ENCODE measurements at places on chromosomes 4 and X. TPM values are rescaled to one million over a fixed set of nuclear protein-coding genes. Genes with fewer than 3 reads are reported as not detected.

The PNMA3 gene
- total RNA-seq, result 1.9 TPM

- no peaks in the 10 kb centered on the region for H3K4me1 ChIP-seq
- H3K36me3 ChIP-seq, result no peaks in the 10 kb centered on the region
- no peak overlapping the region for H3K4me3 ChIP-seq
- no peaks in the 10 kb centered on the region for H3K27me3 ChIP-seq
Measured at GRCh38 chr4:139584013-139584412, 28.0 kb upstream of the SETD7 start.

The MAPK10 gene
- total RNA-seq, result 65.4 TPM

DNA sequence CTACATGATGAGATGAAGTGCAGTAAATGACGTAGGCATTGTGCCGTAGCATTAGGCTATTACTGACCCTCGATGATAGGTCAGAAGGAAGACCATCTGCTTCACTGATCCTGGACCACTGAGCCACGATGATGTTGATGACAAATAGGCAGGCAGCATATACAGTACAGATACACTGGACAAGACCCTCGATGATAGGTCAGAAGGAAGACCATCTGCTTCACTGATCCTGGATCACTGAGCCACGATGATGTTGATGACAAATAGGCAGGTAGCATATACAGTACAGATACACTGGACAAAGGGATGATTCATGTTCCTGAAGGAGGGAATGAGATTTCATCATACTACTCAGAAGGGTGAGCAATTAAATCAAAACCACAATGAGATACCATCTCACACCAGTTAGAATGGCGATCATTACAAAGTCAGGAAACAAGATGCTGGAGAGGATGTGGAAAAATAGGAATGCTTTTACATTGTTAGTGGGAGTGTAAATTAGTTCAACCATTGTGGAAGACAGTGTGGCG is 50.9 kb downstream of the BEND4 start:
- no peaks in the 10 kb centered on the region for H3K4me1 ChIP-seq
- DNase-seq, result no peak
- no peak overlapping the region for H3K27ac ChIP-seq
- no peaks in the 10 kb centered on the region for H3K27me3 ChIP-seq

The ACE2 gene
- total RNA-seq, result 14.6 TPM

DNA sequence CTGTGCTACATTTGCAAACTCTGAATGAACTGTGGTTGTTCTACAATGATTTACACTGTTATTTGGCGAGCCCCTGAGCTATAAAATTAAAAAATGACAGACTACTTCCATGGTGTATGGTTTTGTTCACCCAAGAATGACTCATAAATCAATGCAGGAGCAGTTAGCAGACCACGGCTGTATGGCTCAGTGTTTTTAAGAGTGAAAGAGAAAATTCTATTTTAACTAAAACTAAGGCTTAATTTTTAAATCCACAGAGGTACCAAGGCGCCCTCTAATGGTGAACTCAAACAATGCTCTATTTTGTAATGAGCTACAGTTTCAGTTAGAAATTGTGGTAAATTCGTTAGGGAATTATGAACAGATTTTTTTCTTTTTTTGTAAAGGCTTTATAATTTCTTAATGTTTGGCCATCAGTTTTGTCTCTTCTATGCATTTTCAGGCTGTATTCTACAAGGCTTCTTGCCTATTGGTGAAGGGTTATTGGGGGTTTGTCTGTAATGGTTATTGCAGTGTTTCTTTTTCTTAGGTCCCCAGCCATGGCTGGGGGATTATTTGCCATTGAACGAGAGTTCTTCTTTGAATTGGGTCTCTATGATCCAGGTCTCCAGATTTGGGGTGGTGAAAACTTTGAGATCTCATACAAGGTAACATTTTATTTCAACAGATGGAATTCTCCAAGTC is 32.5 kb downstream of the HMGB2 start:
- H3K4me3 ChIP-seq, result no peak overlapping the region
- H3K4me1 ChIP-seq, result no peaks in the 10 kb centered on the region
- H3K27me3 ChIP-seq, result no peaks in the 10 kb centered on the region

The TCEAL2 gene
- 22.9 TPM for total RNA-seq

DNA sequence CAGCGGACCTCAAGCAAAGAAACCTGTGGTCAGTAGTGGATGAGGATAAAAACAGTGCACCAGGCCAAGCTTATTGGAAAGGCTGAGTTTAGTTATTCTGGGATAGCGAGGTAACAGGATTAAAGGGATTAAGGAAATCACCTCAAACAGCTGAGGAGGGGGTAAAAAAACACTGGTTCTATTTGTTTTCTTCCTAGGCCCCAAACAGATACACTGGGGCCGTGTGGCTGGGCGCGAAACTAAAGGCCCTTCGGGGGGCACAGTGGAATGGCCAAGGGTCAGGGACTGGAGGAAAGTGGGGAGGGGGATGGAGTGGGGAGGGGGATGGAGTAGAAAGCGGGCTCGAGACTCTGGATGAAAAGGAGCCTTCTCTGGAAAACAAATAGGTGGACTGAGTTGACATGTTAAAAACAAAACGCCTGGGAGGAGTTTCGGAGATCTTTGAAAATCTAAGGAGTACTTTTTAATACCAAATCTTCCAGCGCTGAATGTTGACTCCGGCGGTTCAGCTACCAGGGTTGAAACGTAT is 2.9 kb downstream of the SOX3 start:
- H3K36me3 ChIP-seq, result no peaks in the 10 kb centered on the region
- H3K27ac ChIP-seq, result no peak overlapping the region
- peaks cover 4% of the 10 kb centered on the region for H3K4me1 ChIP-seq
- DNase-seq, result no peak

DNA sequence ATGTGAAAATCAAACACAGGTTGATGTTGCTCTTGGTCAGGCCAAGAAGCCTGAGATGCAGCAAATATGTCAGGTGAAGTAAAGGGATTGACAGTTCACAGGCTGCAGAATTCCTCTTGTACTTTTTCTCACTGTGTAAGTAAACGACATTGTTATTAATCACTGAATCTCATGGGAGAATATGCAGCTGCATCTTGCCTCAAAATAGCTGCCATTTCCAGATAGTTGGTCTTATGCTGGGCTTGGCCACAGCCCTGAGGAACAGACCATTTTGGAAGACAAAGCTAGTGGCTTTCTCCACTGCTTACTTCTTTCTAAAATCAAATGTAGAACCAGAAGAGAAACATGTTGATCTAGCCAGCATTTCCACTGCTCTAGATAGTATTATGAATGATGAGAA is 403.4 kb upstream of the NR3C2 start:
- no peak overlapping the region for H3K27ac ChIP-seq
- no peaks in the 10 kb centered on the region for H3K27me3 ChIP-seq
- no peak overlapping the region for H3K4me3 ChIP-seq

DNA sequence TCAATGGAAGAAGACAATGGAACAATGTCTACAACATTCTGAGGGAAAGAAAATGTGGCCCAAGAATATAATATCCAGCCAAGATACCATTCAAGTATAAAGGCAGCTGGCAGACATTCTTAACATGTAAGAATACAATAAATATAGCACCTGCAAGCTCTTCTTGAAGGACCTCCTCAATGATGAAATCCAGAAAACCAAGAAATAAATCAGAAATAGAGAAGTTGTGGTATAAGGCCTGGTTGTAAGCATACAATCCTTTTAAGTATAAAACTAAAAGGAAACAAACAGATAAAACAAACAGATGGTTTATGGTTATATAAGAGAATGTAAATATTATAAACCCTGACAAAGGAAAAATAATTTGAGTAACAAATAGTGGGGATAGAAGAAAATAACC is 33.4 kb downstream of the SYTL4 start:
- H3K27ac ChIP-seq, result no peak overlapping the region
- no peaks in the 10 kb centered on the region for H3K4me1 ChIP-seq
- no peaks in the 10 kb centered on the region for H3K27me3 ChIP-seq
- H3K36me3 ChIP-seq, result no peaks in the 10 kb centered on the region

- no peaks in the 10 kb centered on the region for H3K27me3 ChIP-seq
- H3K36me3 ChIP-seq, result no peaks in the 10 kb centered on the region
- no peak for DNase-seq
- H3K4me1 ChIP-seq, result no peaks in the 10 kb centered on the region
Measured at GRCh38 chr4:124478470-124478869, 234.1 kb downstream of the ANKRD50 start.

The BMX gene
- 1.3 TPM for total RNA-seq

DNA sequence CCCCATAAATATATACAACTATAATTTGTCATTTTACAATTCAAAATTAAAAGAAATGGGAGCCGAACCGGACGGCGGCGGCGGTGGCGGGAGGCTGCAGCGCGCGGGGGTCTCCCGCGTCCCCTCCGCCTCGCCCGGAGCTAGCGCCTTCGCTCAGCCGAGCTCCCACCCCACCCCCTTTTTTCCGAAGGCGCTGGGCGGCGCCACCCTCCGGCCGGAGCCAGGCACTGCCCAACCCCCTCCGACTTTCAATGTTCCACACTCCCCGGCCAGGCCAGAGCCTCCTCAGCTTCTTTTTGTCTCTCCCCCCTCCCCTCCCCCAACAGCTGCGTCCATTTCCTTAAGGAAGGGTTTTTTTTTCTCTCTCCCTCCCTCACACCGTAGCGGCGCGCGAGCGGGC is 214.1 kb upstream of the GEMIN8 start:
- no peak overlapping the region for H3K27ac ChIP-seq
- DNase-seq, result no peak
- H3K4me3 ChIP-seq, result no peak overlapping the region
- H3K27me3 ChIP-seq, result no peaks in the 10 kb centered on the region
- H3K4me1 ChIP-seq, result no peaks in the 10 kb centered on the region

The NAA15 gene
- total RNA-seq, result 26.7 TPM

DNA sequence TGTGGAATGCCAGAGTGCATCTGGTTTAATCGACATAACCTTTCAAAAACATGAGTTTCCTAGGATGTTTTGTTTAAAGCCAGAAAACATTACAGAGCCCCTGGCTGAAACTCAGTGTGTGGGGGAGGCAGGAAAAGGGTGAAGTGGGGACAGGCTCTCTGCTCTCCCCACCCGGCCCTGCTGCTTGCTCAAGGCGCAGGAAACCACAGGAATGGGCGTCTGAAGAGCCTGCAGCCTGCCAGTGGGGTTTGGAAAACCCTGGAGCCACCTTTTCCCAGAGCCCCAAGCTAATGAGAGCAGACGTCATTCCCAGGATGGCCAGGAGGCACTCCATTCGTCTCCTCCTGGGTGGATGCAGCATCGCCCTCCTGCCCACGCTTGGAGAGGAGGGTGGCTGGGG is 240.6 kb downstream of the AFAP1 start:
- no peaks in the 10 kb centered on the region for H3K4me1 ChIP-seq
- no peak overlapping the region for H3K4me3 ChIP-seq
- no peaks in the 10 kb centered on the region for H3K27me3 ChIP-seq
- no peaks in the 10 kb centered on the region for H3K36me3 ChIP-seq
- H3K27ac ChIP-seq, result no peak overlapping the region

The SPCS3 gene
- 129 TPM for total RNA-seq

The CLNK gene
- not detected for total RNA-seq

The ATP2B3 gene
- total RNA-seq, result not detected

The HAND2 gene
- 4.1 TPM for total RNA-seq

DNA sequence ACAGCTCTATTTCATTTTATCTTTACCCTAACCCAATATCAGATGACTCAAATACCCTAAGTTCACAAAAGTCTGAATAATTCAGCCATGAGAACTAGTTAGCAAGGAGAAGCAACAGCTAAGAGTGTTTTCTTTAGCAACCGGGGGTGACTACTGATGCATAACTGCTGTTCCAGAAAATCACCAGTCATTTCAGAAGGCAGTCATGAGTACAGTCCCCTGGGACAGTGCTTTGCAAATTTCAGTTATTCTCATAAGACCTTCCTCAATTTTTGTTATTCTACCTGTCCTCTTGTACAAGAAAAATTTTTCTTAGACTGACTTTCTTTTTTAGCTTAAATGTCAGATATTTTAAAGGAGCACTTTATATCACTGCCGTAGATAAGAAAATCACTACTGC is 16.4 kb downstream of the BANK1 start:
- H3K4me3 ChIP-seq, result no peak overlapping the region
- peak overlapping the region; percentile 95 for H3K27ac ChIP-seq
- DNase-seq, result peak; percentile 65
- peaks cover 12% of the 10 kb centered on the region for H3K4me1 ChIP-seq
- H3K27me3 ChIP-seq, result no peaks in the 10 kb centered on the region

- H3K27ac ChIP-seq, result no peak overlapping the region
- H3K4me3 ChIP-seq, result no peak overlapping the region
- DNase-seq, result no peak
- H3K36me3 ChIP-seq, result no peaks in the 10 kb centered on the region
- H3K27me3 ChIP-seq, result no peaks in the 10 kb centered on the region
Measured at GRCh38 chr4:119020158-119020557, 115.5 kb upstream of the MYOZ2 start.

- peak within 1 kb of the TSS; percentile 82 for H3K4me3 ChIP-seq
- H3K36me3 ChIP-seq, result no peaks in the 10 kb centered on the region
- H3K4me1 ChIP-seq, result peaks cover 14% of the 10 kb centered on the region
- H3K27ac ChIP-seq, result peak within 1 kb of the TSS; percentile 88
Measured at GRCh38 chr4:38867478-38868058, at the start of gene FAM114A1. Gene FAM114A1, plus strand, starts transcription at chr4:38867806. Its CDS starts 10,273 bp downstream, at chr4:38878079.

DNA sequence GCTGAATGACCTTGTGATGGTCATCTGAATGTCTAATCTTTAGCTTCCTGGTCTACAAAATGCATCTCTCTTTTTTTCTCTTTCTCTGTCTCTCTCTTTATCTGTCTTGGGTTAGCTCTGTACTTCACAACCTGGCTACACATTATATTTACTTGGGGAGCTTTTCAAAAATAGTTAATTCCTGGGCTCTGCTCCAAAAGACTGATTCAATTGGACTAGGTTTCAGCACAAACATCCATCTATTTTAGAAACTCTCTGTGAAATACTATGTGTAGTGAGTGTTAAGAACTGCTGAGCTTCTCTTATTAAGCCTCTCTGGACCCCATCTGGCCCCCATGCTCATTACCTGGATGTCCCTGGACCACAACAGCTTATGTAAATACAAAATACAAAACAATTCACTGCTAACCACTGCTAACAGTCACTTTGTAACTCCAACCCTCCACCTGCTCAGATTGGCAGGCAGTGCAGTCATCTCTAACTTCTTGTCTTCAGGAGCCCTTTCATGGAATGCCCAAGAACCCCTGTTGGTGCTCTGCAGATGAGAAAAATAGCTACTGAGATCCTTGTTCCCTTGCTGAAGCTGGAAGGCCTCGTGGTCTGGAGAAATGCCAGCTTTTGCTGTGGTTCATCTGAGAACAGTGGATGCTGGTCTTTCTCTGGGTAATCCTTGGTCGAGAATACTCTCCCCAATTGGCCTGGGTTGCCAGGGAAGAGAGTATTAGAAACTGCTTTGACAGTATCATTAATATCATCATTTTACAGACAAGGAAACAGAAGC is 14.8 kb upstream of the BOD1L1 start:
- no peaks in the 10 kb centered on the region for H3K36me3 ChIP-seq
- H3K4me1 ChIP-seq, result no peaks in the 10 kb centered on the region
- H3K4me3 ChIP-seq, result no peak overlapping the region
- no peak overlapping the region for H3K27ac ChIP-seq

- no peak overlapping the region for H3K4me3 ChIP-seq
- no peaks in the 10 kb centered on the region for H3K4me1 ChIP-seq
- no peaks in the 10 kb centered on the region for H3K27me3 ChIP-seq
- peak; percentile 7 for DNase-seq
Measured at GRCh38 chrX:36961590-36961989, 46.6 kb upstream of the FAM47C start.

- H3K4me3 ChIP-seq, result no peak overlapping the region
- no peaks in the 10 kb centered on the region for H3K4me1 ChIP-seq
- no peak overlapping the region for H3K27ac ChIP-seq
Measured at GRCh38 chrX:18026166-18026565, 165.1 kb upstream of the RAI2 start.

The CABS1 gene
- not detected for total RNA-seq
